ENCODE measurements at places on chromosomes 7 and 10.

- DNase-seq, result no peak
Observed at GRCh38 chr7:130423501-130424037, 17.2 kb downstream of the CEP41 start.

- DNase-seq, result no peak
Observed at GRCh38 chr10:132560241-132560731, 22.7 kb downstream of the INPP5A start.

GRCh38 chr10:44947371-44948152, 12.0 kb upstream of the RASSF4 start:
- no peak for DNase-seq

GRCh38 chr7:29274146-29275017, 79.8 kb downstream of the CHN2 start:
- DNase-seq, result no peak

GRCh38 chr7:159156436-159157245, 12.0 kb upstream of the VIPR2 start:
- peak; percentile 6 for DNase-seq

- no peak for DNase-seq
Observed at GRCh38 chr7:147014286-147014955, 897.8 kb downstream of the CNTNAP2 start.

GRCh38 chr10:44619975-44620374, 235.1 kb upstream of the CXCL12 start:
- DNase-seq, result no peak

DNA sequence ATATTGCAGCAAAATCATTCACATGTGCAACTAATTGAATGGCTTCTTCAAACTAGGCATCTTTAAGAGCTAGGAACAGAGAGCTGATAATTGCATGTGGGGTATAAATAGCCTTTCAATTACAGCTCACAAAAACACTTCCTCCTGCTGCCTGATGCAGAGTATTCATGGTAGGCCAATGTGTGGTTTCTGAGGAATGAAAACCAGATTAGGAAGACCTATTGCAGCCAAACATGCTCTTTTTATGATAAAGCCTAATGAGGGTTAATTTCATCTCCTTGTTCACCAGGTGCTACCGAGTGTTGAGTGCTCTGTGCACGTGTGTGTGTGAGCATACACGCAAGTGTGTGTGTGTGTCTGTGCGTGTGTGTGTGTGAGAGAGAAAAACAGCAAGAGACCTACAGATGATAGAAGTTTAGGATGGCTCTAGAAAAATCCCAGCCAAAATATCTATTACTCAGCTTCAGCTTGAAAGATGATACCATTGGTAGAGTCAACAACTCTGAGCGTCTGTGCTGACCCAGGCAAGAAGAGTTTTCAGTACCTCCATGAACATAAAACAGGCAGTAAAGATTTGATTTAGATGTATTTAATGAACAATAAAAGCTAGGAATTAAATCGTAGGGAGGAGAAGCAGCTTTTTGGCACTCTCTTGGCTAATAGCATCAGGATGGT, 448.5 kb upstream of the ANKRD30A start:
- no peak for DNase-seq
